ENCODE measurements at places on chromosomes 3 and 15.

DNA sequence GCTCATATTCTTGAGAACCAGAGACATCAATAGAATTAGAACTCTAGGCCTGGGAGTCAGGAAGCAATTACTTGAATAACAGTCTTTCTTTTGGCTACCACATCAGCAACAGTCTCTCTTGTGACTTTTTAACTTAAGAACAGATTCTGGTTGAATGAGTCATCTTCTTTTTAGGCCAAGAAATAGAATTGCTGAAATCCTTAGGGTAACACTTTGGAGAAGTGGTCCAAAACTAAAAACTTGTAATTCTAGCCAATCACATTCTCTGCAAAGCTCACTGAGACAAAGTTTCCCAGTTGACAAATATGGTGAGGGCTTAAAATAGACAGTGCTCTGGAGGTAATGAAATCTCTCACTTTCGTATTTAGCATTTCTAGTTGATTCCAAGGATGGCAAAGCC lies 238.0 kb downstream of the SHOX2 start:
- peak; percentile 85 for DNase-seq

DNA sequence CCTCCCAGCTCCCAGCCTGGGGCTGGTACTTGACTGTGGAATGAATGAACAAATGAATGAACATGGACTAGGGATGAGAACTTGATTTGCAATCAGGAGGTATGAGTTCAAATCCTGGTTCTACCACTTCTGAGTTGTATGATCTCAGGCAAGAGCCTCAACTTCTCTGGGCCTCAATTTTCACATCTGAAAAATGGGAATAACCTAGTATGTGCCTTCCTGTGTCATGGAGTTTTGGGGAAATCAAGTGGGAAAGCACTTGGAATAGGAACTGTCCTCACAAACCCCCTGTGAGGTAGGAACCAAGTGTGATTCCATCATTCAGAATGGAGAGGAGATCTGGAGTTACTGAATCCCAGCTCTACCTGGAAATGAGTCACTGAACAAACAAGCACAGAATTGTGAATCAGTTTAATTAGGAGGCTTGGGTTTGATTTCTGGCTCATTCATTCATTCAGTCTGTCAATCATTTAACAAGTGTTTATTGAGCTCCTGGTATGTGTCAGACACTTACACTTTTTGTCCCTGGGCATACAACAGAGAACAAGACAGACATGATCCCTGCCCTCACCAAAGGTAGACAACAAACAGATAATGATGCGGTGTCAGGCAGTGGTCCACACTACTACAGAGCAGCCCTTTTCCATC lies 29.7 kb downstream of the DNASE1L3 start:
- no peak for DNase-seq

DNA sequence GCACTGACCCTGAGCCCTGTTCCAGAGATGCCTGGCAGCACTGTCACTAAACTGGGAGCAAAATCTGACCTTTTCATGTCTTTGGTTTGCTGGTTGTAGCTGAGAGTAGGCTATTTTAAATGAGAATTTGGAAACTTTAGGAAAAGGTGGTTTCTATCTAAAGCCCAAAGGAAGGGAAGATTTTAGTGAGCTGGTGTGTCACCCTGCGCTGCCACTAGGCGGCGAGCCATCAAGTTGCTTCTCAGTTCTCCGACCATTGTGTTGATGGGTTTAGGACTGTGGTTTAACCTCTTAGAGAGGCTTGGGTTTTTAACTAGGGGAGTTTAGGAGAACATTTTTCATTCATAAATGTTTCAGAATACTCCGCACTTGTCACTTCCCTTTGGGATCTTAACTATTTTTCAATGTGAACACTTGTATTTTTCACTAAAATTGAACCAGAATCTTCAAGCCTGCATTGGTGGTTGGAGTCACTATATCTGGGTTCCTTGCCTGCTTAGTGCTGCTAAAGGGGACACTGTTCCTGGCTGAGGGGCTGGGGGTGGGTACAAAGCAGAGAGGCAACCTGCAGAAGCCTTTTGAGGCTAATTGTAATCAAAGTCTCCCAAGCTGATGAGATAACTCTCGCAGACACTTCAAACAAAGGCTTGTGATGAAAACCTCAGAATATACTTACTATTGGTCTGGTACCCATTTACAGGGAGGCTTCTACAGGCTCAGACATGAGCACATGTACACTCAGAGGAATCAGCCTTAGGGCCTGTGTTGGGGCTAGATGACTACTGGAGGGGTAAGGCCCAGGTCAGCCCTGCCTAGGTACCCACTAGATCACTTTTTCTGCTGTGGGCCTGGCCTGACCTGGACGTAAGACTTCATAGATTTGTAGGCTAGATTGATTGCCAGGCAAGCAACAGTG lies 16.8 kb downstream of the EXOSC7 start:
- peak; percentile 49 for DNase-seq

DNA sequence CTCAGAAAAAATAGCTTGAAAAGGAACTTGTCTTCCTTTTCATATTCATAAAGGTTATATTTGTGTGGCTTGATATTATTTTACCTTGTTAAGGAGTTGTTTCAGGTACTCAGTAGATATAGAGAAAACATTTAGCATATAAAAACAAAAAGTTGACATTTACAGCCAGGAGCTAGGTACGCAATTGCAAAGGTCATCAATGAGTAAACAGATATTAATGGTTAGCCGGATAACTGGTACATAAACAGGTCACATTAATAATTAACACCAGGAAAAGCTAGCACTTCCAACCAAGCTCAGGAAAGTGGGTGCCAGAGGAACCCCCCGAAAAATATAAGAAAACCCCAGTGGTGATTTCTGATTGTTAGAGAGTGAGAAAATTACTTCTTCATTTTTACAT lies 146.6 kb upstream of the NR2F2 start:
- DNase-seq = no peak

- DNase-seq = no peak
These were observed 605 bp downstream of the DCUN1D1 start for GRCh38 chr3:182979674-182980191.

DNA sequence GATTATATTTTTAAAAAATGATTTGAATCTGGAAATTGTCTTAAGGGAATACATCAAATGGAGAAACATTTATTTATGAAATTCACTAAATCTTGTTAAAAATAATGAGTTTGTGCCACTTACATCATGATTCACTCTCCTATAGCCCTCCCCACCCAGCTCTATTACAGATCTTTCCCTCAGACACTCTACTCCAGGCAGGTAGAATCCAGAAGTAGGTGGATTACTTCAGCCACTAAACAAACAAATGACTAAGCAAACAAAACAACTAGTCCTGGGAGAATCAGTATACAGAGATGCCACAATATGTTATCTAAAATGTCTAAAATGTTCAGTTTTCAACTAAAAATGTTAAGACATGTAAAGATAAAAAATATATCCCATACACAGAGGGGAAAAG lies 608.1 kb upstream of the UBE2E2 start:
- no peak for DNase-seq

DNA sequence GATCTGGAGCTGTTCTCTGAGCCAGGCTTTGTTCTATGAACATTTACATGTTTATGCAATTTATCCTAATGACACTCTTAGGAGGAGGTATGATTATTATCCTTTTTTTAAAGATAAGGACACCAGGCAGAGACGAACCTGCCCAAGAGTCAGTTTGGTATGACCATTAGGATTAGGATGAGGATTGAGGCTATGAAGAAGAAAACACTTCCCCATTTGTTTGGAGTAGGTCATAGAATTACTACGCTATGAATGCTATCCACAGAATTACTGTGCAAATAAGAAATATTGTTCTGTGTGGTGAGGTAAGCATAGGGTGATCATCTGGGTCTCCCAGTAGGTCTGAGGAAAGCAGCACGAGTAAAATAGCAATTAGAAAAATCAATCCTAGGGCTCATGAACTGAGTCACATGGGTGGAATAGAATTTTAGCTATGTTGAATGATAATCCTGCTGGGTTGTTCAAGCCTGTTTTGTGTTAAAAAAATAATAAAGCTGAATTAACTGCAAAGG lies 23.9 kb downstream of the EIF4E3 start:
- DNase-seq = no peak

DNA sequence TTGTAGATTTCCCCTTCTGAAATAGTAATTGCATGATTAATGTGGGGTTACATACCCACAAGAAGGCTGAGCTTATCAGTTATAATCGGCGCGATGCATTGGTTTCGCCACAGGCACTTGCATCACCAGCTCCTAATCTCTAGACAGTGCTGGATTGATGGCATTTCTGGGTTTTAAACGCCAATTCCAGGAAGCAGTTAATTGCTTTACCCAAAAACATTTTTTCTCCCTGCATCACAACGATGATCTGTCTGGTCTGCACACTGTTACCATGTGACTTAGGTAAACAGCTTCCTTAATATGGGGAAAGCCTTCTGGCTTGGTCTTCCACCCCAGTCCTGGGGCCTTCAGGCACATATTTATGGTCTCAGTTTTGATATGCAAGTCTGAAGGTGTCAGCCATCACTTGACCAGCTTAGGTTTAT lies 70.0 kb upstream of the HEG1 start:
- DNase-seq = peak; percentile 93

DNA sequence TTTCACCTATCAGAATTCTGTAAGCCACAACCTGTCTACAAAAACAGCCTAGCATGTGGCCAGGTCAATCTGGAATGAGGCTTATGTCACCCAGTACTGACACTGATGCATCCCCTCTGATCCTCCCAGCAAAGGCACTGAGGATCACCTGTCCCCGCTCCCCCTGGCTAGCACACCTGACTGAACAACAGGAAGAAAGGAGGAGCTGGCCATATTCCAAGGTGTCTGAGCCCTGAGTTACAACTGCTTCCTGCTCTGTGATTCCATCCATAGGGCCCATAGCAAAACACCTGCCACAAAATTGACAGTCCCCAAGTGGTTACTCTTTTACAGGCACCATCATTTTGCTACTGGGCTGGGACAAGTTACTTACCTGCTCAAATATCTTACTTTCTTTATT lies 555.5 kb upstream of the CFAP20DC start:
- no peak for DNase-seq

GRCh38 chr3:52076896-52077780 lies 20.8 kb upstream of the DUSP7 start:
- no peak for DNase-seq

DNA sequence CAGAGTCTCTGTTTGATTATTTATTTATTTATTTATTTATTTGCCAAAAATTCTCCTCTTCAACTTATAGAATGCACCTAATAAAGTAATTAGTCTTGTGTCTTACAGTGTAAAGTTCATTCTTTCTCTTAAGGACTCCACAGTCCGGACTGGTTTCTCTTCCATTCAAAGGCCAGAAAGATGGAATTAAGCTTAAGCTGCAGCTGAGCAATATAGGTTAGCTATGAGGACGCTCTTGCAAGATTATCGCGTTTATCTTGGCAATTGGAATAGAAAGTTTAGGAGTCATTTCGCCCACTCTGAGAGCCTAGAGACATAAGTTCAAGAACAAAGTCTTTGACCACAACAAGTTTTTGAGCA lies 15.0 kb downstream of the TAGLN3 start:
- DNase-seq = no peak

DNA sequence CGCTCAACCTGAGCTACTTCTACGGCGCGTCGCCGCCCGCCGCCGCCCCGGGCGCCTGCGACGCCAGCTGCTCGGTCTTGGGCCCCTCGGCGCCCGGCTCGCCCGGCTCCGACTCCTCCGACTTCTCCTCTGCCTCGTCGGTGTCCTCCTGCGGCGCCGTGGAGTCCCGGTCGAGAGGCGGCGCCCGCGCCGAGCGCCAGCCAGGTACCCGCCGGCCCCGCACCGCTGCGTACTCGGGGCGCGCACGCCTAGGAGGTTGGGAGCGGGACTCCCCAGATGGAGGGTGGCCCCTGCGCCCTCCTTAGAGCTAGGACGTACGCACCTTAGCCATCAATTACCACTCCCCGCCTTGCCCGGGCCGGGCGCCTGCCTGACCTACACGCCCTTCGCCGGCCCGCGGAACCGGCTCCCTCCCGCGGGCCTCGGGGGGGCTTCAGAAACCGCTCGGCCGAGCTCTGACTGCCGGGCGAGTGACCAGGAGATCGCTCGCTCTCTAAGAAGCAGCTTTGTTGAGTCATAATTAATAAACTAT lies 466 bp downstream of the NFKBIZ start:
- DNase-seq = no peak

DNA sequence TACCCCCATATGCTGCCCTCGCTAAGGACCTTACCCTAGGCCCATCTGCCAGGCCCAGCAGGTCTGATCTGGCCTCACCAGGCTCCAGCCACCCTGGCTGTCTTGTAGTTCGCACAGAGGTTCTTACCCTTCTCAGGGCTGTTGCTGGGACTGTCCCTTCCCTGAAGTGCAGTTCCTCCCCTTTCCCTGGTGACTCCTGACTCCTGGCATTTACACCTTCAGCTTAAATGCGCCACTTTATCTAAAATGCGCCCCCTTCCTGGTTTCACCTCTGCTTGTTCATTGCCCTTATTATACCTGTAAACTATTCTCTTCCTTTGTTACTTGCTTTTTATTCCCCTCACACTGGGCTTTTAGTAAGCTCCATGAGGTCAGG lies 835 bp upstream of the TTLL3 start:
- no peak for DNase-seq

GRCh38 chr15:51801391-51801835 lies 28.0 kb upstream of the TMOD3 start:
- DNase-seq = peak; percentile 31

DNA sequence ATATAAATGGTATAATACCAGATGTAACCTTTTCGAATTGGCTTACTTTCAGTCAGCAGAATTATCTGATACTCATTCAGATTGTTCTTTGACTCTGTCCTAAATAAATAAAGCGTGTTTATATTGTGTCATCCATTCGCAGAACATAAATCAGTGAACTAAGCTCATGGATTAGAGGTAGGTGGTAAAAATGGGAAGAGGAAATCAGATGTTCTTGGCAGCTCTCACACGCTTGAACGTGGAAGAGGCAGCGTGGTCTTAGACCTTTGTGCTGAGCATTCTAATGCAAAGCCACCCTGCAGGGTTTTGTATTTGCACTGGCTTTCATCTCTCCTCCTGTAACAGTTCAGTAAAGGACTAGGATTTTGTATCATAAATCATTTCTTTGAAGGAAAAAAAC lies 441.4 kb downstream of the GABRG3 start:
- DNase-seq = no peak

- no peak for DNase-seq
These were observed 48.7 kb downstream of the STAG1 start for GRCh38 chr3:136703429-136703828.

GRCh38 chr3:195764961-195765706 lies 44.4 kb downstream of the MUC20 start:
- DNase-seq = no peak

GRCh38 chr15:56199038-56199437 lies 44.6 kb downstream of the RFX7 start:
- no peak for DNase-seq

- DNase-seq = peak; percentile 23
These were observed 71.5 kb upstream of the LPP start for GRCh38 chr3:188082450-188082849.
